WTC11 (cell line): ENCODE measurements at places on chromosomes 2 and 18. TPM values are rescaled to one million over a fixed set of nuclear protein-coding genes. Genes with fewer than 3 reads are reported as not detected.

Gene COX5B
- 317 to 346 TPM (median 331 TPM) in 3 replicates for total RNA-seq

Gene FHOD3
- 3.8 to 4.8 TPM (median 4.6 TPM) in 3 replicates for total RNA-seq

DNA sequence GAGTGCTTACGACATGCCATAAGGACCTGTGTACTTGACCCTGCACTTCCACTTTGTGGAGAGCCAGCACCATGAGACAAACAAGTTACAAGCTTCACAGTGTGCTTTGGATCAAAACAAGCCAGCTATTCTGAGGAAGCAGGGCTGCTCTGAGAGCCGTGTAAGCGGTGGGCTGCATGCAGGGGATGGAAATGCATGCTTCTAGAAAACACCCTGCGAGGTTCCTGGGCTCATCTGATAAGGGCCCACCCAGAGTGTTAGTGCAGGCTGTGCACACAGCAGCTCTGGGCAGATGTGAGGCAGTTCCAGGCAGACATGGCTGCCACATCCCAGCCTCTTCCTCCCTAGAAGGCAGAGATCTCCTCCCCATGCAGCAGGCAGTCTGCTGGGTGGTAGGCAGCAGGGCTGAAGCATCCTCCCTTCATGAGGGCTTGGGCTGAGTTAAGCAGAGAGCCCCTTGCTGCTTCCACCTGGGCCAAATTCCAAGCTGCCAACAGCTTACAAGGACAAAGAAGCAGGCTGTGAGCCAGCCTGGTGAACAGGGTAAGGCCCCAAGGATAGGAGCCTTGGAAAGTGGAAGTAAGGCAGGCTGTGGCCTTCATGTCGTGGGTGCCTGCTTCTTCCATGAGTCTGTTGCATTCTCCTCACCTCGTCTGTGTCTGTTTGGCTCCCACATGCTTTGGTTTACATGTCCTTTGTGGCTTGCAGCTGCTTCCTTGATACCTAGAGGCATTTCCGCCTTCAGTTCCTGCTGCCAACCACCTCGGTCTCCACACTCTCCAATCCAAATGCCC, 7.7 kb downstream of the PSD4 start:
- no peaks in the 10 kb centered on the region for H3K36me3 ChIP-seq
- no peak overlapping the region for H3K27ac ChIP-seq
- H3K4me3 ChIP-seq, result no peak overlapping the region

GRCh38 chr2:157497638-157498314, 53.9 kb upstream of the CYTIP start:
- no peaks in the 10 kb centered on the region for H3K36me3 ChIP-seq
- DNase-seq, result no peak
- no peak overlapping the region for H3K4me3 ChIP-seq
- H3K27me3 ChIP-seq, result no peaks in the 10 kb centered on the region
- no peak overlapping the region; the same call in 1 of the 2 replicates for H3K27ac ChIP-seq
- H3K4me1 ChIP-seq, result peaks cover 7% of the 10 kb centered on the region

DNA sequence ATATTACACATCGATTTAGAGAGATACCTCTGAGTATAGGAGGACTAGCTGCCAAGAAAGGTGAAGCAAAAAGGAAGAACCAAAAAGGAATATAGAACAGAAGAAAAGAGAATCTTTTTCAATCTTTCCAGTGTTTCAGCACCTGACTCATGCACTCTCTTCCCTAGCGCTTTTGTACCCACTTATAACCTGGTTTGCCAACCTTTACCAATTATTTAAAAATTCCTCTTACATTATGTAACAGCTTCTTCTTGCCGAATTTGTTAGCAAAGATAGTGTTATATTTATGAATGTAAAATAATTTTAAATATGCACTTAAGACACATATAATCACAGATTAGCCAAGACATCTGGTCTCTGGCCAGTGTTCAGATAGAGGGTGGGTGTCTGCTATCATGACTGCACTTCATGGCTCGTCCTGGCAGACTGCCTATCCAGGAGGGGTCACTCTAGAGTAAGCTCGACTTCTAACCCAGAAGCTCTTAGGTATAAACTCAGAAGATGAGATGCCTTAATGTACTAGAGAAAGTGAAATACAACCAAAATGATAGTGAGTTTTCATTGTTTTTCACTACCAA, 122.9 kb downstream of the ATAD2B start:
- H3K27ac ChIP-seq, result peak overlapping the region; percentile 81
- peak; percentile 39 for DNase-seq
- no peaks in the 10 kb centered on the region for H3K36me3 ChIP-seq
- no peak overlapping the region for H3K4me3 ChIP-seq
- no peaks in the 10 kb centered on the region for H3K4me1 ChIP-seq

DNA sequence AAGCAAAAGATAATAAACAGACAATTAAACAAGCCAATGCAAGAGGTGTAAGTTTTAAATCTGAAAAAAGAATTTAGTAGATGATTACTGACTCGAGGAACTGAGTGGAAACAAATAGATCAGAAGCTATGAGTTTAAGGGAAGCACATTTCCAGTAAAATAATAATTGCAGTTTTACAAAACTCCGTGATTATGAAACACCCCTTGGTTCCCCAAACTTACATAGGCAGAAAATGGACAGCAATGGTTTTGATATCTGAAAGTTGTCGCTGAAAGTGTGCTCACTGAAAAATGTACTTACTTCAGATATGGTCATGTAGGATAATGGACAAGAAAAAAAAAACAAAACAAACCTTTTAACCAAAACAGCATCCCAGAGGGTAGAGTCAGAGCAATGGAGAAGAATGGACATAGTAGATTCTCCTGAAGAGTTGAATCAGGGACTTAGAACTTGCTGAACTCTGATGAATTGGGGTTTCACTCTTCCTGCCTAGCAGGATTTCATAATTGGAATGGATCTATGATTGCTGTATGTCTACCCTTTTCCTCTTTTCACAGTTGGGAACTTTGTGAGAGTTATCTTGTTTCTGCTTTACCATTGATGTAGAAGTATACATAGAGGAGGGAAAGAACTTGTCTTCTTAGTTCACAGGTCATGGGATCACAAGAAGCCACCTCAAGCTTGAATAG, 305.6 kb upstream of the ZEB2 start:
- no peak overlapping the region for H3K27ac ChIP-seq
- H3K36me3 ChIP-seq, result no peaks in the 10 kb centered on the region
- no peaks in the 10 kb centered on the region for H3K27me3 ChIP-seq
- H3K4me1 ChIP-seq, result no peaks in the 10 kb centered on the region
- DNase-seq, result no peak
- H3K4me3 ChIP-seq, result no peak overlapping the region

DNA sequence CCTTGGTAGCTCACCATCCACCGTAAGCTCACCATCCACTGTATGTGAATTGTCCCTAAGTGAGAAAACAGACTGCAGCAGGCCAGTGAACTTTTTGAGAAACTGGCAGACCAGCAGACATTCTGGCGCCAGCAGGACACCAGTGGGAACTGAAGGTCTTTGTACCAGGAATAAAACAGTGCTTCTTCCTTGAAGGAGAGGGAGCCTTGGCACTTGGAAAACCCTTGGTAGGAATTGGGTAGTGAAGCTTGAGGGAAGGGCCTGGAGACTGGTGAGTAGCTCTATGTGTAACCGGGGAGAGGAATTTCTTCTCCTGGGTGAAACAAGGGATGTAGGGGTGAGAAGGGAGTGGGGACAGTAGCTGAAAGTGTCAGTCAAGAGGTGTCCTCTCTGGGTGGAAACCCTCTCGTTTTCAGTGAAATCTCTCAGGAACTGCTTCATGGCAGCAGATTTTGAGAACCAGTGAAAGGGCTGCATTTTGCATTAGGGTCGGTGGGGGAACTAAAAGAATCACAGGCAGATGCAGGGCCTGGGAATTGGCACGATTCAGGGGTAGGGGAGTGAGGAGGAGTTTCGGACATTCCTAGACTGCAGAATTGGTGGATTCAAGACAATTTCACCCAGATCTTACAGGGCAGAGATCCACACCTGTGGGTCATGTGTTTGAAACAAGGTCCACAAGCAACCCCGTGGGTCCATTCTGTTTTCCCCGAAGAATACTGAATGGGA, 131.5 kb upstream of the DLX2 start:
- peak overlapping the region; percentile 75 for H3K4me3 ChIP-seq
- peaks cover 32% of the 10 kb centered on the region for H3K27me3 ChIP-seq
- peak overlapping the region; percentile 43; the same call in 1 of the 2 replicates for H3K27ac ChIP-seq
- no peak for DNase-seq
- peaks cover 58% of the 10 kb centered on the region for H3K4me1 ChIP-seq
- H3K36me3 ChIP-seq, result no peaks in the 10 kb centered on the region

Gene UCN
- total RNA-seq, result 0.68 to 1.2 TPM (median 0.71 TPM) in 3 replicates

- H3K4me3 ChIP-seq, result no peak overlapping the region
- DNase-seq, result no peak
- no peaks in the 10 kb centered on the region for H3K27me3 ChIP-seq
Measured at GRCh38 chr2:233124421-233125080, 64.4 kb downstream of the INPP5D start.

GRCh38 chr2:120310136-120310535, 35.8 kb upstream of the INHBB start:
- no peak overlapping the region for H3K27ac ChIP-seq
- no peak for DNase-seq
- H3K4me3 ChIP-seq, result no peak overlapping the region
- peaks cover 12% of the 10 kb centered on the region for H3K4me1 ChIP-seq
- no peaks in the 10 kb centered on the region for H3K36me3 ChIP-seq

Gene RAB6C
- 0.07 to 0.09 TPM (median 0.07 TPM) in 3 replicates for total RNA-seq

DNA sequence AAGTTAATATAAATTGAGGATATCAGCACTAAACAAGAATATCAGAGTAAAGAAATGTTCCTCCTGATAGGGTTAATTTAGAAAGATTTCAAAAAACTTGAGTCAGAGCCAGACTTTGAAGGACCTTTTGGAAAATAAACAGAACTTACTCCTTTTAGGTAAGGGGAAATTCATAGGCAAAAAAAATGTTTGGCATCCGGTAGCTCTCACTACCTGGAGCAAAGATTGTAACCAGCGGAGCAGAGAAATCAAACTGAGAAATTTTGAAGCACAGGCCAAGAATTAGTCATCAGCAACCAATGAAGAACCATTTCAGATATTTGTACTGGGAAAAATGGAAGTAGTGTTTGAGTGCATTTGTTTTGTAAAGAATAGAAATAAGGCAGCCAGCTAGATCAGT, 113.0 kb downstream of the ICA1L start:
- no peak overlapping the region for H3K4me3 ChIP-seq
- H3K27me3 ChIP-seq, result no peaks in the 10 kb centered on the region
- H3K27ac ChIP-seq, result no peak overlapping the region
- peaks cover 24% of the 10 kb centered on the region for H3K36me3 ChIP-seq

DNA sequence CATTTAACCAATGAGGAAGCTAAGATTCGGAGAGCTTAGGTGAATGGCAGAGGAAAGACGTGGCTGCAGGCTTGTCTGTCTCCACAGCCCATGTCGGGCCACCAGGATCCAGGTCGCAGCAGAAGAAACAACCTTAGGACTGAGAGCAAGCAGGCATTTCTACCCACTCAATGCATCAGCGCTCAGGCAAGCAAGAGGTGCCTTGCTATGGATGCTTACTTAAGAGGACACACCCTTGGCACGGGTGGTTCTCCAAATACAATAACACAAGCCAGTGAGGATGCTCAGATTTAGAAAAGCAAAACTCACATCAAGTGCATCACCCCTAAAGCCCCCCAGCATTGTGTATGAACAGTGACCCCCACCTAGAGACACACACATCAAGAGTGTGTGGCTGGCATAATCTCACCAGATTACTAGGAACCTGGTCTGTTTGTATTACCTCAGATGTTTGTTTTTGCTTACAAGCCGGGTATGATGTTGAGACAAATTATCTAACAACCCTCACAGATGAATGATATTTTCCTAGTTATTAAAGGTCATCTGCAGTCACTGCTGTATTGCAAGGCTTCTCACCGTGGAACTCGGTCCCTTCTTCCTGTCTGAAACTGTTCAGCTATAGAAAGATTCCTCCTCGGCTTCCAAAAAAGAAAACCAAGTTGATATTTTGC, 34.2 kb upstream of the NPAS2 start:
- H3K27ac ChIP-seq, result no peak overlapping the region
- H3K27me3 ChIP-seq, result no peaks in the 10 kb centered on the region
- DNase-seq, result no peak
- H3K4me3 ChIP-seq, result no peak overlapping the region
- no peaks in the 10 kb centered on the region for H3K36me3 ChIP-seq

- H3K36me3 ChIP-seq, result no peaks in the 10 kb centered on the region
- no peak overlapping the region for H3K27ac ChIP-seq
- H3K27me3 ChIP-seq, result no peaks in the 10 kb centered on the region
- DNase-seq, result no peak
Measured at GRCh38 chr2:41000906-41001305, 549.0 kb upstream of the SLC8A1 start.

Gene SERPINB3
- 0.11 to 0.22 TPM in 2 of 3 replicates, not detected in the other for total RNA-seq

GRCh38 chr2:198273660-198274059, 469.3 kb downstream of the PLCL1 start:
- no peaks in the 10 kb centered on the region for H3K27me3 ChIP-seq
- no peaks in the 10 kb centered on the region for H3K4me1 ChIP-seq
- no peak for DNase-seq

DNA sequence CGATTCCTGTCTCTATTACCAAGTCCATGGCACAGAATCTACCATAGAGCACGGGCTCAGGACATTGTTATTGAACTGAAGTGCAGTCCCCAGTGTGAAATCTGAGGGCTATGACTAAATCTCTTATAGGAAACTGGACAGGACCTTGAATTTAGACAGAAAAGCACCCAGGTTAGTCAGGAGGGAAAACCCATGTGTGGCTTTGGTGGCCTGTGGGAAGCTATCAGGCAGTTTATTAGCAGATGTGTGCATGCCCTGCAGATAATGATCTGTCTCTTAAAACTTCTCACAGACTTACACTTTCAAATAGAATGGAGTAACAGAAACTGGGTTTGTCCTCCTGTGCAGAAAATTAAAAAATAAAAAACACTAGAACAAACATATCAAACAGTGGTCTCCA, 610.0 kb upstream of the RAB6C start:
- no peak for DNase-seq
- H3K4me3 ChIP-seq, result no peak overlapping the region
- no peaks in the 10 kb centered on the region for H3K36me3 ChIP-seq
- no peak overlapping the region for H3K27ac ChIP-seq
- no peaks in the 10 kb centered on the region; the same call in 1 of the 2 replicates for H3K27me3 ChIP-seq

DNA sequence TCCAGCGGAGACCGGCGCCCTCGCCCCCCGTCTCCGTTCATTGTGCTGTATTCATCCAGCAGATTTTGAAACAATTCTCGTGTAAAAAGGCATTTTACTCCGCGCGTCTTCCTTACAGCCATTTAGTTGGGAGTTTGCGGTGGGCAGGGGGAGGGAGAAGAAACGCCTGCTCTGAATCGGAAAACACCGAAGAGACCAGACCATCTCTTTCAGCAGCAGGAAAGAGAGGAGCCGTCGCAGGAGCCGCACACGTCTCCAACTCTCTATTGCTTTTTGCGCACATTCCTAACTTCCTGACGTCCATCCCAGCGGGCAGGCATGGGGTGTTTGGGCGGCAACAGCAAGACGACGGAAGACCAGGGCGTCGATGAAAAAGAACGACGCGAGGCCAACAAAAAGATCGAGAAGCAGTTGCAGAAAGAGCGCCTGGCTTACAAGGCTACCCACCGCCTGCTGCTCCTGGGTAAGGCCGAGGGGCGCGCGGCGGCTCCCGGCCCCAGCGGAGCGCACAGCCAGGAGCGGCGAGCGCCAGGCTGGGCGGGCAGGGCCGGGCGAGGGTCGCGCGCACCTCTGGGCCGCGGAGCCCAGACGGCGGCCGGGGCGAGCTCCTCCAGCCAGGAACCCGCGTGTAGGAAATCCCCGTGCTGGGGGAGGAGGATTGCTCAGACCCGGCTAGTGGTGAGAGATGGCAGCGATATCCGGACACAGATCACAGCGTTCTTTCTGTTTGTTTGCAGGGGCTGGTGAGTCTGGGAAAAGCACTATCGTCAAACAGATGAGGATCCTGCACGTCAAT, 63.2 kb downstream of the GNAL start:
- peak overlapping the region; percentile 80 for H3K4me3 ChIP-seq
- no peaks in the 10 kb centered on the region; the same call in 1 of the 2 replicates for H3K36me3 ChIP-seq
- H3K27me3 ChIP-seq, result peaks cover 38% of the 10 kb centered on the region
- DNase-seq, result peak; percentile 54

- no peak for DNase-seq
- H3K36me3 ChIP-seq, result peaks cover 3% of the 10 kb centered on the region
- no peak overlapping the region for H3K4me3 ChIP-seq
- H3K27ac ChIP-seq, result peak overlapping the region; percentile 33
- H3K27me3 ChIP-seq, result no peaks in the 10 kb centered on the region
Measured at GRCh38 chr2:110770959-110771431, 38.6 kb downstream of the ACOXL start.
